NCI-H748 treated with DMSO at 0.1 percent for 48 hours (cell line): ENCODE measurements at places on chromosomes 7 and 10.

DNA sequence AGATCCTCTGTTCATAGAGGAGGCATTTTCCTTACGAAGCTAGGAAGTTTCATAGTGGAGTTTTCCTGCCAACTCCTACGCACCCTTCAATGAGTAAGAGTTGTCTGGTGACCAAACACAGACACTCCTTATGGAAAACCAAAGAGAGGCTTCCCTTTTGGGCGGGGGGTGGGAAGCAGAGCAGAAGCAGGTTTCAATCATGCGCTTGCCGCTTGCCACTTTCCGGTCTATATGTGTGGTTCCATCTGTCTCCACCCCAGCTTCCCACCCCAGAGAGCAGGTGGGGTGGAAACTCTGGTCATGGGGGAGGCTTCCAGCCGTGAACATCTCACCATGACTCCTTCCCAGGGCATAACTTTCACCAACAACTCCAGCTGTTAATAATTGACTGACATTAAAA lies 68.8 kb upstream of the GRB10 start:
- DNase-seq, result no peak

GRCh38 chr7:16492513-16493062 lies 27.1 kb upstream of the SOSTDC1 start:
- no peak for DNase-seq

DNA sequence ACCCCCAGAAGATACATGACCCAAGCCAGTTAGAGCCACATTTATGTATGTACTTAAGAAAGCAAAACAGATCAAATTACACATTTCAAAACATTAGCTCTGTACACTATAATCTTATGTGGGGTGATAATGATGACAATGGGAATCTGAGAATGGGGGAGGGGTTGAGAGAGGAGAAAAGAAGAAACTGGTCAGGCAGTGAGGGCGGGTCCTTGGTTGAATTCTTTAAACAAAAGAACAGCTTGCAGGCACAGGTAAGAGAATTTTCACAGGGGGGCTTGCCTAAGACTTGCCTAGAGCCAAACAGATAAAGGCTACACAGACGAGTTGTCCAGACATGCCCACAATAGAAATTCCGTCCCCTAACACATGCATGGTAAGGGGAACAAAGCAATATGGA lies 76.8 kb upstream of the PTER start:
- DNase-seq, result peak; percentile 70

DNA sequence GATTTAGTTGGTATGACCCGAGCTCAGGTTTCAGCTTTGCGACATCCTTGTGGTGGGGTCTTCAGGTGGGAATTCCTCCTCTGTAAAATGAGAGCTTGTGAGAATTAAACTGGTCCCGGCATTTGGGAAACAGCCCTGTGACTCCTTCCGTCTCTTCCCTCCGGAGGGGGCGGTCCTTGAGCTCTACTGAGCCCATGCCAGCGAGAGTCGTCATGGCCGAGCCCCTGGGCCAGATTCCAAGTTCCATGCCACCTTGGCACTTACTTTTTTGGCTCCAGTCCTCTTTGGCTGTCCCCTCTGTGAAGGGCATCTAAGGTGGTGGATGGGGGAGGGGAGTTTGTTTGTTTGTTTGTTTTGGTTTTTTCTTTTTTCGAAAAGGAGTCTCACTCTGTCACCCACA lies 47.6 kb downstream of the GTF2IRD1 start:
- DNase-seq, result no peak

GRCh38 chr10:79308969-79309665 lies 38.2 kb upstream of the PPIF start:
- DNase-seq, result no peak
